ENCODE measurements at places on chromosomes 12 and 14.

DNA sequence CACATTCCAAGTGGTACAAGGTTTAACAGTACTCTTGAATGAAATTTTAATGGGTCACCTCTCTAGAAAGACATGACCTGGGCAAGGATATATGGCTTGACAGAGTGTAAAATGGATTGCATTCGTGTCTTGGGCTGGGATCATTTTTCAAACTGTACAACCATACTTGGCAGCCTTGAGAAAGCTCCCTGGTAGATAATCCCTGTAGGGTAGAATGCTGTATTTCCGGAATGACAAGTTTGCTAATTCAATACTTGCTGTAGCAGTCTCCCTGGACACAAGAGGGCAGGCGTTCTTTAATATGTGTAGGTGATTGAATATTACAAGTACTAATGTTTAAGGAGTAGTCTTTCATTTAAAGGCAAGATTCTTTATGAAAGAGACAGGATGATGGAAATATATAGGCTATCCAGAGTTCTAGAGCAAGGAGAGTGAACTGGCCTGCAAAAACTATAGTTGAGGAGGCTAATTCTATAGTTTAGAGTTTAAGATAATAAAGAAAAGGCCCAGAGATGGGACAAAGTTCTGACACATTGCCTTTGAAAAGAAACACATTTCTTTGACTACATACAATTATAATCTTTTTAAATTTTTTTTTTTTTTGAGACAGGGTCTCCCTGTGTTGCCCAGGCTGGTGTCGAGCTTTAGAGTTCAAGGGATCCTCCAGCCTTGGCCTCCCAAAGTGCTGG, 53.4 kb downstream of the PLBD1 start:
- DNase-seq: no peak

DNA sequence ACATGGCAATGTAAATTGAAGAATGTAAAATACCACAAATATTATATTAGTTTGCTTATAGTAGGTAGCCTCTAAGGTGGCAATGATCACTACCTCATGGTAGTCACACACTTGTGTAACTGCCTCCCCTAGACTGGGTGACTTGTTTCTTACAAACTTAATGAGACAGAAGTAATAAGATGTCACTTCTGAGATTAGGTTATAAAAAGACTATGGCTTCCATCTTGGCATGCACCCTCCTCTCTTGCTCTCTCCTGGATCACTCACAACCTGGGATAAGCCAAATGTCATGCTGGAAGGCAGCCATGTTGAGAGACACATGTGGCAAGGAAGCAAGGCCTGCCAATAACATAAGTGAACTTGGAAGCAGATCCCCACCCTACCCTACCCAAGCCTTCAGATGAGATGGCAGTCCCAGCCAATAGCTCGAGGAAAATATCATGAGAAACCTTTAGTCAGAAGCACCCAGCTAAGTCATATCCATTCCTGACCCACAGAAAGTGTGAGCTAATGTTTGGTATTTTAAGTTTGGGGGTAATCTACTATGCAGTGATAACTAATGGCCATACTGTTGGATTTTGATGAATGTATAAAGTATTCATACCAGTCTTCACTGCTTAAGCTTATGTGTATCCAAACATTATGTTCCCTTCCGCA, 43.3 kb downstream of the PPP1R12A start:
- DNase-seq: no peak

DNA sequence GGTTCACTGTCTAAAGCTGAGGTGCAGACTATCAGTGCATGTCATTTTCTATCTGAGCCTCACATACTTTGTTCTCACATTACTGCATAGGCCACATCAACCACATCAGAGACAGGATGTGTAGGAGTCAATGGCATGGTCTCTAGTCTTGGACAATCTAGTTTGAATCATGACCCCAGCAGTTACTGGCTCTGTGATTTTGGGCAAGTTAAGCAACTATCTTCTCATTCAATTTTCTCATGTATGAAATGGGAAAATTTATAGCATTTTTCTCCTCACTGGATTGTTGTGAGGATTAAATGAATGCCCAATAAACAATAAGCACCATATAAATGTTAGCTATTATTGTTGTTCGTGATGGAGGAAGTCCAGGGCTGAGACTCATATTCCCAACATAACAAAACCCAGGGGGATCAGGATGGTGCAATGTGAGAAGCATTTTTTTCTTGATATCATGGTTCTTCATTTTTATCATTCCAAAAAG, 432.6 kb downstream of the LRIG3 start:
- no peak for DNase-seq

GRCh38 chr12:100584256-100584655, 10.8 kb downstream of the GAS2L3 start:
- no peak for DNase-seq

DNA sequence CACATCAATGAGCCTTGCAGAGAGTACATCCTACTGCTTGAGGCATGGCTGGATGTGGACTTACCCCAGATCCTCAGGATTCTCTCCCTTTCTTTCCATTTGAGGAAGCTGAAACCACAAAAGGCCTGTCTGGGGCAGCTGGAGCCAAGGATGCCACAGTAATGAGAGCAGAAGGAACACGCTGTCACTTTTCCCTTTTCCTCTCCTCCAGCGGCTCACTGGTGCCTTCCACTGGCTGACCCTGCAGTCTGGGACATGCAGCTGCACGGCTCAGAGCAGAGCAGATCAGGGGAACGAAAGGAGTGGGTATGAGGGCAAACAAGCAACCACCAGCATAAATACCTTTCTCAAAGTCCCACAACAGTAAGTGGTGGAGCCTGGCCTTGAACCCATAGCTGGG, 78.2 kb downstream of the GAS2L3 start:
- DNase-seq: no peak

- no peak for DNase-seq
Observed at GRCh38 chr14:78154827-78155226, 15.3 kb upstream of the NRXN3 start.

GRCh38 chr14:45048385-45048784, 35.5 kb upstream of the PRPF39 start:
- DNase-seq: no peak

- DNase-seq: no peak
Observed at GRCh38 chr14:95452176-95452892, 64.1 kb downstream of the SYNE3 start.

GRCh38 chr14:44803239-44803905, 158.4 kb downstream of the KLHL28 start:
- no peak for DNase-seq

- DNase-seq: no peak
Observed at GRCh38 chr14:101134851-101135433, 231.4 kb upstream of the RTL1 start.

DNA sequence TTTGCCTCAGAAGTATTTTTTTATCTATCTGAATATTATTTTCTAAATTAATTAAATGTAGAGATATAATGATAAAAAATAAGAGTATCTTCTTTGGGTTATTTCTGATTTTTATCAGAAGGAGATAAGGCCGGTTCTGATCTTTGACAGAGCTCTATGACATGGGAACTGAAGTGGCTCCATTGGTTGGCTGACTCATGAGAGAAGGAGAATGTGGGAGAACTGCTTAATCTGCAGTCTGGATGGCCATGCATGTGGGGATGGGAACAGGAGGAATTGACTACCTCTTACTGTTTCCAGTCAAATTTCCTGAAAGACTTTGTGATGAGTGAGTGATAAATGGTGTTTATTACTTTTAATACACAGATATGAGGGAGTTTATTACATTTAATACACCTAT, 155.8 kb upstream of the ATP2B1 start:
- DNase-seq: no peak

- DNase-seq: no peak
Observed at GRCh38 chr14:78933166-78933565, 763.0 kb downstream of the NRXN3 start.

- DNase-seq: no peak
Observed at GRCh38 chr12:67358781-67359338, 89.7 kb downstream of the CAND1 start.

- DNase-seq: no peak
Observed at GRCh38 chr14:96050482-96050881, 11.3 kb downstream of the C14orf132 start.

DNA sequence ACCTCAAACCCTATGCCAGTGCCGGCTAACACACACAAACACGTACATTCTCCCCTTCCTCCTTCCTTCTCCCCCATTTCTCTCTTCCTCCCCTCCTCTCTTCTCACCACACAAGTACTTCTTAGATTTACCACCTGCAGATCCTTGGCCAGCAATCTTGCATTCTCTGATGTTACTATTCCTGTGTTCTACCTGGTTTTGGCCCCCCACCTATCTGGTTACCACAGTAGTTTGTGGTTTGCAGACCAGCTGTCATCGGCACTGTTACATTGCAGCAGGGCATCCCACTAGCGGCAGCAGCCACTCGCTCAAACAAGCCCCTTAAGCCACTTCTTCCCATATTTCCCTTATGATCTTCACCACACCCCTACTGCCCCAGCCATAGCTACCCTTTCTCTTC, 3.9 kb downstream of the ABHD4 start:
- no peak for DNase-seq

DNA sequence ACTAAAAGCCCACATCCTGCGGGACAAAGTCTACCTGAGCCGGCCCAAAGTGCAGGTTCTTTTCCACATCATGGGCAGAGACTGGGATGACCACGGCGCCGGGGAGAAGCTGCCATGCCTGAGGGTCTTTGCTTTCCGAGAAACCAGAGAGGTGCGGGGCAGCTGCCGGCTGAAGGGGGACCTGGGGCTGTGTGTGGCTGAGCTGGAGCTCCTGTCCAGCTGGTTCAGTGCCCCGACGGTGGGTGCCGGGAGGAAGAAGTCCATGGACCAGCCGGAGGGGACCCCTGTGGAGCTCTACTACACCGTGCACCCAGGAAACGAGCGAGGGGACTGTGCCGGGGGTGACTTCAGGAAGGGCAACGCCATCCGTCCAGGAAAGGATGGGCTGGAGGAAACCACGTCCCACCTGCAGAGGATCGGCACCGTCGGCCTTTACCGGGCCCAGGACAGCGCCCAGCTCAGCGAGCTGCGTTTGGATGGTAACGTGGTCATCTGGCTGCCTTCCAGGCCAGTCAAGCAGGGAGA, 148.1 kb downstream of the TMEM132C start:
- no peak for DNase-seq

GRCh38 chr14:100168506-100168905, 9.1 kb upstream of the DEGS2 start:
- no peak for DNase-seq

- DNase-seq: no peak
Observed at GRCh38 chr12:72144553-72144952, 127.6 kb upstream of the TRHDE start.

- no peak for DNase-seq
Observed at GRCh38 chr12:62050785-62051184, 209.4 kb upstream of the USP15 start.

DNA sequence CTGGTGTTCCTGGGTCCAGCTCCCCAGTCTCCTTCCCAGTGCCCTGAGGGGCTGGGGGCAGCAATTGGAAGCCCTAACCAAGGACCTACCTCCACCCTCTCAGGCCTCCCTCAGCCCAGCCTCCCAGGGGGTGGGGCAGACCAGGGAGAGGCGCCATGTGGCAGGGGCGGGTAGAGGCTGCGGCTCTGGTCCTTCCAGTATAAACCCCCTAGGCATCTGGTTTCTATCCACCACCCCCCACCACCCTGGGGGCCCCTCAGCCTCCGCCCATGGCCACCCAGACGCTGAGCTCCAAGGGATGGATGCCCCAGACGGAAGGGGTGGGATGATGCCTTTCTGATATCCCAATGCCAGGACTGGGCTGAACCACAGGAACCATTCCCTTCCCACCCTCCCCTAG, 2.8 kb upstream of the SP7 start:
- no peak for DNase-seq

- no peak for DNase-seq
Observed at GRCh38 chr12:32881702-32882101, 14.9 kb downstream of the PKP2 start.

DNA sequence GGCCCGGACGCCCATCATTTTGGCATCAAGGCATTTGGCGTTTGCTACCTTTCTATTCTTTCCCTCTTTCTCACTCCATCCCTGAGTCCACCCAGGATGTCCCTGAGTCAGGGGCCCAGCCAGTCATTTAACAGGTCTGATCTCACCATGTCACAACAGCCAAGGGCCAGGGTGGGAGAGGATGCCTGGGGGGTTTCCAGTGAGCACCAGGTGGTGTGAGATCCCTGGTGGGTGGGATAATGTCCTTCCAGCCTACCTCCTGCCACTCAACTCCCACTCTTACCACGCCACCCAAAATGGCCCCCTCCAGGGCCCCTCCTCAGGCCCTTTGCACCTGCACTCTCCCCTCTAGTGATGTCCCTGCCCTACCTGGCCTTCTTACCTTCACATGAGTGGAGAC, 310.8 kb downstream of the BCL11B start:
- no peak for DNase-seq

DNA sequence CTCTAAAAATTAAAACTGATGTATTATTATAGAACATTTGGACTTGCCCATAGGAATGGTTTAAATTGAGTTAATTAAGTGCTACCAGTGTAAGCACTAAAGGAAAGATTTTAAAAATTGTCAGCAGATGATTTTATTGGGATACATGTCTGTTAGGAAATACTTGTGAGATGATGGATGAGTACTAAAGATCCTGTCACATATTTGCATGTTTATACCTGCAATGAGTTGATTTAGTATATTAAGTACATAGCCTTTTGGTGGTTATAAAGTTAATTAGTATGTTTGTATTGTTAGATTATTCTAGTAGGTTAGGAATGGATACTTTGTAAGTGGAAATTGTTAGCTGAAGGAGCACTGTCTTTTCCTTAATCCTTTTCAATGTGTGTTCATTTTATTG, 67.2 kb downstream of the CCDC91 start:
- no peak for DNase-seq

Data from stimulated activated CD4-positive, alpha-beta T cell treated with anti-CD3 and anti-CD28 coated beads, Interleukin-2, amount 100 ng/mL, for 24 hours (primary cell).